Motor neuron (in vitro differentiated cells): ENCODE measurements at places on chromosomes 2 and 18. TPM values are rescaled to one million over a fixed set of nuclear protein-coding genes. Genes with fewer than 3 reads are reported as not detected.
A peak's percentile ranks its signal among the peaks of the same experiment; 100 is the strongest.

GRCh38 chr2:169512525-169512924 is 3.0 kb downstream of the KLHL41 start:
- no peak for ATAC-seq

- ATAC-seq: no peak
These were observed 187.4 kb downstream of the LPIN1 start for GRCh38 chr2:11933854-11934253.

IHH gene
- 0.32 and 0.46 TPM in 2 replicates for total RNA-seq

DNA sequence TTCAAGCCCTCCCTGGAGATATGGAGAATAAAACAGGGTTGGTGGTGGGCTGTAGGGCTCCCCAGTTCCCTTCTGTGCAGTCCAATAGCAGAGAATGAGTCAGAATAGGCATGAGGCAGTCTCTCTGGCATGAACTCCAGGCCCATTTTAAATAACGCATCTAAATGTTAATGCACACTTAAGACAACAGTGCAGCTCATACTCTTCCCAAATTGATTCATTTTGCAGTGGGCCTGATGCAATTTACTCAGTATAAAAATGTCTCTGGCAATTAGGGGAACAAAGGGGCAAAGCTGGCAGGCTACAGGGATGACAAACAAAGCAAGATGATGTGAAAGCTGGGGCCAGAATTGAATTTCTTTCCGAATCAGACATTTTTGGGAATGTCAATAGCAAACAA is 402.8 kb downstream of the CLIP4 start:
- peak; percentile 89 for ATAC-seq

DNA sequence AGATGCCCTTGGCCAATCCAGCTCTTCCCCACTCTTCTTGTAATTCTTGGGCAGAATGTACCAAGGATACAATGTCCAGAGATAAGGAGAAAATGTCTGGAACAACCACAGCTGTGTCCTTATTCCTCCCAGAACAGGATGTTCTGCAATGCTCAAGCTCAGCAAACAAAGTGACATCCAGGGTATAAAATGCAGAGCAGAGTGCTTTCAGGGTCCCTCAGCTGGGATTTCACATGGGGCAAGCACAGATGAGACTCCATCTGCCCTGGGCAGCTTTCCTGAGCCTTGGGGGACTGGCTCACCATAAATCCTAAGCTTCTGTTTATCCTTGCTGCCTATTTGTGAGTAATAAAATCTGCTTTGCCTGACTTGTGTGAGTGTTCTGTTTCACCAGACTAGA is 127.4 kb downstream of the VAPA start:
- ATAC-seq: peak; percentile 35

GRCh38 chr2:191152482-191153240 is 1.9 kb upstream of the STAT4 start:
- peak; percentile 79 for ATAC-seq

DNA sequence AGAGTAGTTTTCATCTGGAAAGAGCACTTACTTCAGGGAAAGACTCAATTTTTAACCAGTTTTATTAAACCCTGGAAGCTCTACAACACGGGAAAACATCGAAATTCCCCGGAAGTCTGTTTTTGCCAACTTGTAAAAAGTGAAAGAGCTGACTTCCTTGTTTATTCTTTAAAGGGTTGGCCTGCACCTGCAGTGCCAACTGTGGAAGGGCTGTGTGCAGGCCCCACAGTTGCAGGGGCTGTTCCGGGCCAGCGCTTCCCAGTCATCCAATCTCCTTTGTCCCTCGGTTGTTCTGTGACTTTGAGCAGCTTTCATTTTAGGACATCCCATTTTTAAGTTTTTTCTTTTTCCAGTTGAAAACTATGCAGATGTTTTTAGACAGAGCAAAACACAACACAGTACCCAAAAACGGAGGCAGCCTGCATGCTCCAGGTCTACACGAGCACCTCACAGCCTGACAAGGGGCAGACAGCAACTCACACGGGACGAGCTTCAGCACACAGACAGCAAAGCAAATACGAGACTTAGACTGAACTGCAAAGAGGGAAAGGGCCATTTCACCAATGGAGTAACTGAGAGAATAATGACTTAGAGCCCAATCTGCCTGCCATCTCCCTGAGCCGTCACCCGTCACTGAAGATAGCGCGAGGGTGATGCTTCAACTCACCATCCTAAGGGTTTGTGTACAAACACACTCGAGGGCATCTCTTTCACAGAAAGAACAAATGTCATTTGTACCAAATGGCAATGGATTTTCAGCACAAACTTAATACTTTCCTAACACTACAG is 70.6 kb downstream of the EMILIN2 start:
- no peak for ATAC-seq

DAPL1 gene
- total RNA-seq: not detected in 2 replicates
